Activated CD4-positive, alpha-beta T cell treated with anti-CD3 and anti-CD28 coated beads, Interleukin-2, Interleukin-4, amounts not matched to agents 100 ng/mL and 50 ng/mL, durations not matched to agents 16 hours and 8 hours (primary cell): ENCODE measurements at places on chromosomes 7 and 10.

DNA sequence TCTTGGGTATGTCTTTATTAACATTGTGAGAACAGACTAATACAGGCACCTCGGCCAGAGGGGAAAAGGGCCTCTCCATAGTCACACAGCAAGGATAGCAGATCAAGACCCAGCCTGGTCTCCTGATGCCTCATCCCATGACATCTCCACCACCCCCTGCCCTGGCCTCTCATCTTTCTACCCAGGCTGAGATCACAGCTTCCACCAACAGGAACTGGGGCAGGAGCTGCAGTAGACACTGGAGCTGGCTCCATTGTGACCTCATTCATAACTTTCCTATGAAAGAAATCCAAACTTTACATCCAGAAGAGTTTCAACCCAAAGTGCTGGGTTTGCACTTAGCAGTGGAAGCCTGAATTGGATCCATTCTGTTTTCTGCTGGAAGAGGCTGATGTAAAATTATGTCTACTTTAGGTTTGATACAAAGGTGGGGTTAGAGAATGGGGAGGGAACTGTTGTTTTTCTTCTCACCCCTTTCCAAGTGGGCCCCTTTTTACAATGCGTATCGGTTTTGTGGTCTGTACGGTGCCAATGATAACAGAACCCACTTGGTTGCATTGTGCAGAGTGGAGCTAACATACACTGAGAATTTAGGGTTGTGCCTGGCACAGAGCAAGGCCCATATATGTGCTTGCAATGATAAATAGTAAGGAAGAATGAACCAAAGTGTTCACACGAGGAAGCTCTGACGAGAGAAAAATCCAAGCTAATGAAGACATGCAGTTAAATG is 28.6 kb upstream of the INSIG1 start:
- no peak for DNase-seq

DNA sequence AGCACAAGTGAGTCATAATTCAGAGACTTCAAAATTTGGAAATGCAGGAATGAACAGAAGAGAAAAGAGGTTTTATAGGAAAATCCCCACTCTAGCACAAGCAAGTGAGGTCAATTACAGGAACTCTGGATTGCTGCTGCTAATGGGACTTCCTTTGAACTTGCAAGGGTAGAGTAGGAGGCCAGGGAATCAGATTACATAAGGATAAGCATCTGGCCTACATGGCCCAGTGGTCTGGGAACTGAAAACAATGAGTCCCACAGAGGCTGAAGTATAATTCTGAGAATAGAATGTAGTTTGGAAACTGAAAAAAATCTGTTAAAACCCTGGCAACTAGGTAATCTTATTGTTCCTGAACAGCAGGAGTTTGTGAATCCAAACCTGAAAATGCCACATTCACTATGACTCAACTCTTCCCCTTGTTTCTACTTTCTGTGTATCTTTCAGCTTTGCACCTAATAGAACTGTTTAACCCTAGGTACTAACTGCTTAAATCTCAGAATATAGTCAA is 66.5 kb downstream of the CTNNA3 start:
- DNase-seq: no peak

DNA sequence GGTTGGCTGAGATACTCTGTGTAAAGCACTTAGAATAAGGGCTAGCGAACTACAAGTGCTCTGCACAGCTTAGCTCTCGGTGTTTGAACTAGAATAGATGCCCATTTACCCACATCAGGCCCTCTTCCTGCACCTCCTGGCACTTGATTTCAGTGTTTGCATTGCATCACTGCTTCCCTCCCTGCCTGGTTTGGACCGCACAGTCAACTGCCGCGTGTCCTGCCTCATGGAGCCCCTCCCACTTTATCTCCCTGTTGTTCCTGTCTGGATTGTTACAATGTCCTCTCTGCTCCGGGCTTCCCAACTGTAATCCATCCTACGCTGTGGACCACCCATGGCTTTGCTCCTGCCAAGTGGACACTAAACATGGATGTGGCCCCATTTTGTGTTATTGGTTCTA is 2.3 kb downstream of the FAM107B start:
- DNase-seq: no peak

DNA sequence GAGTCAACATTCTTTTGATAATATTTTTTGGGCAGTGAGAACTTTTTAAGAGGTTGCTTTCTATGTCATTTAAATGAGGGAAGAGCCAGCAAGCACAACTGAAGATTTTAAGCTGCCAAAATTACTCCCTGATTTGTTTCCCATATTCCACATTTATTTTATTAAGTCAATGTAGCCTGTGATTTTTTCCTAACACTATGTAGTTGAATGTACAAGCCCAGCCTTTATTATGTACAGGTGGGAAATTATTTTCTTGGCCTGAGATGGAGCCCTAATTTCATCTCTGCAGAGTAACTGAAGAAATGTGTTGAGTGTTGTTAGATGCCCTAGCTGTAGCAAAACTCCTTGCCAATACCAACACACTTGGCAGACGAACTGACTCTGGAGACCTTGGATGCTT is 83.1 kb upstream of the MINDY3 start:
- no peak for DNase-seq

DNA sequence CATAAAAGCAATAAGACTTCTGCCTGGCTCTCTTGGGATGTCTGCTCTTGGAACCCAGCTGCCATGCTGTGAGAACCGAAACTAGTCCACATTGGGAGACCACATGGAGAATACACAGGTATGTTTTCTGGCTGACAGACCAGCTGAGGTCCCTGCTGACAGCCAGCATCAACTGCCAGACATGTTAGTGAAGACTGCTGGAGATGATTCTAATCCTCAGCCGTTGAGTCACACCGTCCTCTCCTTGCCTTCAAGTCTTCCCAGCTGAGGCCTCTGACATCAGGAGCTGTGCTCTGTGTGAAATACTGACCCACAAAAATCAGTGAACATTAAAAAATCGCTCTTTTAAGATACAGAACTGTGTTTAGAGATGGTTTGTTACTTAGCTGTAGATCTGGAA is 36.9 kb upstream of the AGR2 start:
- no peak for DNase-seq

GRCh38 chr7:154242709-154243108 is 190.5 kb downstream of the DPP6 start:
- DNase-seq: no peak

- no peak for DNase-seq
Measured at GRCh38 chr10:118763202-118763988, 8.6 kb upstream of the CACUL1 start.

DNA sequence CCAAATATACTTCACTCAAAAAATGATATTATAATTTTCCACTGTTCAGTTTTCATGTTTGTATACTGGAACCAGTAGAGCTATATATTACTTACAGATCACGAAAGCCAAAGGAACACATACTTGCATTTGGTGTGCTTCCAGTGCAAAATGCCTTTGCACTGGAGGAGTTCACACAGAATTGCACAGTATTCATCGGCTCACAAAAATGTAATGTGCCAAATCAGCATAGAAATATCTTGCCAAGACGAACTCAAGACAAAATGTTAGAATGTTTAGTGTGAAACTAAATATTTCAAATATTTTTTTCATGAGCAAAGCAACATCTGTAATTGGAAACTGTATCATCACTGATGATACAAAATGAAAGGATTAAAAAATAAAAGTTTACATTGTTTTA is 646.2 kb upstream of the SEMA3D start:
- no peak for DNase-seq

DNA sequence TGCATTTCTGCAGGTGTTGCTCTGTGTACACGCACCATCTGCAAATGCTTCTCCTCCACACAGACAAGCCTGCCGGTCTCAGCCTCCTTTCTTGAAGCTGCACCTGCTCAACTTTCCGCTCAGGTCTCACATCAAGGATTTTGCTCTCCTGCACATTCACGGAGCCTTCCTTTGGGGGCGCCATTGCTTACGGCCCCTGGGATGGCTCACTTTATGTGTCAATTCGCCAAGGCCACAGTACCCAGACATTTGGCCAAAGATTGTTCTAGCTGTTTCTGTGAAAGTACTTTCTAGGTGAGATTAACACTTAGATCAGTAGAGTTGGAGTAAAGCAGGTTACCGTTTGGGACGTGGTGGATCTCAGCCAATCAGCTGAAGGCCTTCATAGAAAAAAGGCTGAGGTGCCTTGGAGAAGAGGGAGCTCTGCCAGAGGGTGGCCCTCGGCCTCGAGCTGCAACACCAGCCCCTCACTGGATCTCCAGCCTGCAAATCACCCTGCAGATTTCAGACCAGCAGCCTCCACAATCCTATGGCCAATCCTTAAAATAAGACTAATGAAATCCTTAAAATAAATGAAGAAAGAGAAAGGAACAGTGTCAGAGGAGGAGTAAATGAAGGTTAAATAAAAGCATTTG is 39.9 kb upstream of the PPP2R2D start:
- no peak for DNase-seq

GRCh38 chr7:133290676-133291333 is 37.9 kb downstream of the EXOC4 start:
- DNase-seq: peak; percentile 43

DNA sequence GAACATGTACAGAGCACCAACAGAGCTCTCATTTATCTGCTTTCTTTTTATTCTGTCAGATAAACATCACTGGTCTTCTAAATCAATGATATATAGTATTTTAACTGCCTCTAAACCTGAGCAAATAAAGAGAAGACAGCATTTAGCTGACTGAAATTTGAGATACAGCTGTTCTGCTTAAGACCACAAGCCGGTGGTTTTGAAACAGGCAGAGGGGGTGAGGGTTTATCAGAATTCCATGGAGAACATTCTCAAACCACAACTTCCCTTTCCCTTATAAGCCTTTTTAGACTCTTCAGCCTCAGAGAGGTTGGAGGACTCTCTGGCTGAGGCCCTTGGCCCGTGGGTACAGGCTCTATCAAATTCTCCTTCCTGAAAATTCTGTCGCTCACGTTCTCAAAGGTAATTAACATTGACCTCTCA is 87.4 kb upstream of the RSU1 start:
- no peak for DNase-seq

- DNase-seq: no peak
Measured at GRCh38 chr10:91774571-91774970, 23.7 kb upstream of the TNKS2 start.

DNA sequence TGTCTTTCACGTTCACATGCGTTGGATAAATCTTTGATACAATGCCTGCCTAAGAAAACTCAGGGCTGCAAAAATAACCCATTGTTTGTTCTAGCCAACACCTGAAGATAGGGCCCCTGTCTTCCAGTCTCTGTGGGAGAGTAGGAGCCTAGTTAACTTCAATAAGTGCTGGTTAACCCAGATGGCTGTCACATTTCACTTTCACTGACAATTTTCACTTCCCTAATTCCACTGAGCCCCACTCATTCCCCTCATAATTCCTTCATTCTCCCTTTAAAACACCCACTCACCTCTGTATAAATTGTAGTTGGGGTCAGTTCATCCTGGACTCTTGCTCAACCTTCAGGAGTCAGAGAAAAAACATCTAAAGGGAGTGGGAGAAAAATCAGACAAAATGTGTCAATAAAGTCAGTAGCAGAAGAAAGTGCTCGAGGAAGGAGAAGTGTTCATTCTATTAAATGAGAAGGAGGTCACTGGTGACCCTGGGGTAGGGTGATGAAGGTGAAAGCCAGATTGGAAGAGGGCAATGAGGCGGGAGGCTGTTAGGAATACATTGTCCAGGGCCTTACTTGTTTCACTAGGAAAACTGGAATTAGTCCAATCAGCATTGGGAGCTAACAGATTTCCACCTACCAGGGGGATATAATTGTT is 51.2 kb upstream of the ABI1 start:
- no peak for DNase-seq

- no peak for DNase-seq
Measured at GRCh38 chr7:131072505-131073091, 255.1 kb upstream of the MKLN1 start.

- DNase-seq: no peak
Measured at GRCh38 chr7:65976659-65977196, 5.3 kb downstream of the GUSB start.

GRCh38 chr10:83343676-83344075 is 795.6 kb upstream of the GHITM start:
- no peak for DNase-seq

- DNase-seq: peak; percentile 29
Measured at GRCh38 chr10:91420868-91421267, 10.7 kb downstream of the HECTD2 start.

- no peak for DNase-seq
Measured at GRCh38 chr10:517241-517830, 172.1 kb downstream of the DIP2C start.

DNA sequence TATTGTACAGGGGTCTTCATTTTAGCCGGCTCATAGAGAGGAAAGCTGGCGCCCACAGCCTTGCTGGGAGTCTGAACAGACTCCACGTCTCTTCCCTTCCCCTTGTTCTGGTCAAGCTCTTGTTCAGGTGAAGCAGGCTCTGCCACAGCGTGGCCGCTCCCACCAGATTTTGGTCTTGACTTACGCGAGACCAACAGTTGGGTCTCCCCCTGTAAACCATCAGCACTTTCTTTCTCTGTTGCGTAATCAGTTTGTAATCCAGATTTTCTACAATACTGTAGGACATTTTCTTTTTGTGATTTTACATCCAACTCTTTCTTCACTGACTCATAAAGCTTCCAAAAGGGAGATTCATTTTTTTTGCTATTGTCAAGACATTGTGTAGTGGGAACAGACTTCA is 10.9 kb downstream of the MKI67 start:
- no peak for DNase-seq

- no peak for DNase-seq
Measured at GRCh38 chr10:8639486-8640185, 585.1 kb downstream of the GATA3 start.

DNA sequence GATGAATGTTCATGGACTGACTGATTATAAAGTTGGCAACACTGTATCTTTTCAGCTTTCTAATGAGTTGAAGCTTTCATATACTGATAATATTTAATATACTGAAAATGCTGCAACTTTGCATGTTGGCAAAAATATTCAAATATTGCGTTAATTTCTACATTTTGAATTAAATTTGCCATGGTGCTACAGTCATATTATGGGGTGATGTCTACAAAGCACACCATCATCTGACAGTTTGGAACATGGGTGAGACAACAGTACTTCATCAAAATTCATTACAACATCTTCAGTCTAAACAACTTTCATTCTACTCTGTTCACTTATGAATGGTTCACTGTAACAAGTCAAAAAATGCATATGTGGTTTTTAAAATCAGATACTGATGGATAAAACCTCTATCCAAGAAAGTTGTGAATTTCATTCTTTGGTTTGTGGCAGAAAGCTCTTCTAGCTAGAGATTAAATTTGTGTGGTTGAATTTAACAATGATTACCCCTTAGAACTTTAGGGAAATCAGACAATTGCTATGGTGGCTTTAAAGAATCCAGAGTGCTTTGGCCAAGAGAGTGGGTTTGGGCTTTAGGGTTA is 136.4 kb downstream of the TMEM26 start:
- DNase-seq: no peak
